Fibroblast of skin of left quadriceps (primary cell): ENCODE measurements at places on chromosomes 5 and 9.
A peak's percentile ranks its signal among the peaks of the same experiment; 100 is the strongest.

GRCh38 chr5:3449481-3449880, 146.2 kb upstream of the IRX1 start:
- DNase-seq = no peak

DNA sequence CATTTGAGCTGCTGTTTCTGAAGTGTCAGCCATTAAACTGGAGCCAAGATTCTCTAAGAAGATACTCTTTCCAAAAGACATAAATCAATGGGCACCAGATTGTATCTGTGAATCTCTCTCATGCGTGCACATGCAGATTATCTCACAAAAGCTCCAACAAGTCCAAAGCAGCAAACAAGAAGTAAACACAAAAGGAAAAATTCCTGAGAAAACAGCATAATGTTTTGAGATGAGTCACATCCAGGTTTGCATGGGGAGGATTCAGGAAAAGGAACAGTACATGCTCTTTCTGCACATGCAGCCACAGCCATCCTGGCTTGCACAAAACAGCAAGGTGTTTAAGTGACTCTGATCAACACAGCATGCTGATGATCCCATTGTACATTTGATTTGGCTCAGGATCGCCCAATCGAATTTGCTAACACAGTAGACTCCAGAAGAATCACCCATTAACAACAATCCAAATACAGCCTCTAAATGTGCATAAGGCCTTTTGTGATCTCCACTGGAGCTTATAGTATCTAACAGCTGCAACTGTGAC, 143.1 kb downstream of the ELAVL2 start:
- peak; percentile 32 for DNase-seq

DNA sequence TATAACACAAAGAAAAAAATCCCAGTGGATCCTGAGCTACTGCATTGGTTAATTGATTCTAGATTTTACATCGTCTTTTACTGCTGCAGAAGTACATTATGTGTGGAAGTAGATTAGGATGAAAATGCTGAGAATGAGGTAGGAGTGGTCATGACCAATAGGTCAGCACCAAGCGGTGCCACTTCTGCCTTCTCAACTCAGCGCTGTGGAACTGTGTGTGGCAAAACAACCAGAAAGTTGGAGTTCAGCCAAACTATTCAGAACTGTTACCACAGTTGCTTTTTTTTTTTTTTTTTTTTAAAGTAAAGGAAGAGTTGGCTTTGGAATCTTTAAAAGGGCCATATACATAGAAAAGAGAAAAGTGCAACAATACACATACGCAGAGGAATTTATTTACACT, 24.2 kb downstream of the POU5F2 start:
- no peak for DNase-seq

GRCh38 chr9:87883274-87883673, 597 bp downstream of the SPATA31E1 start:
- DNase-seq = no peak

DNA sequence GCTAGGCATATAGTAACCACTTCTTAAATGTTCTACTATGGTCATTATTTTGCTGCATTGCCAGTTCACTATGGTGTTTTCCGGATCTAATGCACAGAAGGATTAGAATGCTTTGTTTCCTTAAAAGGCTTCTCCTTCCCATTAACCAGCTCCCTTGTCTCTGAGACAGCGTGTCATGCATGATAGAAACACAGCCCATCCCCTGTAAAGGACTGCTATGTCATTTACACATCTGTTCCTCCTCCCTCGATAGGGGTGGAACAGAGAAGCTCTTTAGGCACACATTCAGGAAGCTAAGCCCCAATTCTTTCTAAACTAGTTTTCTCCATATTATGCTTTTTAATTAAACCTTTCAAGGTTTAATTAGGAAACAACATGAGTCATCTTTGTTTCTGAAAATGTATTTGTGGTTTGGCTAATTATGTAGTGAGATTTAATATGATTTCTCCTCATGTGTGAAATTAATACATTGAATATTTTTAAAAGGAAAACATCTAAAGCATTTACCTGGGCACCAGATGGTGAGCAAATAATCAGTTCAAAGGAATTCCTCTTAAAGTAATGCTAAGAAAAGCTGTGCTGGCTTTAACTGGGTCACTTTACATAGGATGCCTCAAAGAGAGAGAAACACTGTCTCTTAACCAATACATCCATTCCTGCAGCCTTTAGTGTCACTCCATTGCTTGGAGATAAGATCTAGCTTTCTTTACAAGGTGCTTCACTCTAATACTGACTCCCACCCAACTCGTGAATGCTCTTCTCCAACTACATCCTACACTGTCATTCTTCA, 133.3 kb upstream of the PPP1R2B start:
- DNase-seq = no peak
